Stimulated activated CD4-positive, alpha-beta T cell treated with anti-CD3 and anti-CD28 coated beads, Interleukin-4, amount 100 ng/mL, for 4 hours (primary cell): ENCODE measurements at places on chromosomes 11 and 22.

GRCh38 chr22:27874185-27874584, 44.9 kb downstream of the PITPNB start:
- DNase-seq: no peak

GRCh38 chr11:121412000-121412587, 40.0 kb upstream of the SORL1 start:
- no peak for DNase-seq

DNA sequence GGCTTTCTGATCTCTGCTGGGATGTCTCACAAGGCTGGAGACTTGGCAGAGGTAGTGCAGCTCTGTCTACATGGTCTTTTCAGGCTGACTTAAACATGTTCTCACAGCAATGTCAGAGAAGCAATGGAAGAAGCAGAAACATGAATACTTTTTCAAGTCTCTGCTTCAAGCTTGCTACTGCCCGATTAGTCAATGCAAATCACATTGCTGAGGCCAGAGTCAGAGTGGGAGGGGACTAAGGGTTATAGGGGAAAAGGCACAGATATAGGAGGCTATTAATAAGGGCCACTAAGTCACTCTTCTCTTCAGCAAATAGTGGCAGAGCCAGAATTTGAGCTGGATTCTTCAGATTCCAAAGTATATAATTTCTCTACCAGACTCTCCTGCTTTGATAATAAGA, 390.5 kb downstream of the TMEM135 start:
- DNase-seq: no peak

DNA sequence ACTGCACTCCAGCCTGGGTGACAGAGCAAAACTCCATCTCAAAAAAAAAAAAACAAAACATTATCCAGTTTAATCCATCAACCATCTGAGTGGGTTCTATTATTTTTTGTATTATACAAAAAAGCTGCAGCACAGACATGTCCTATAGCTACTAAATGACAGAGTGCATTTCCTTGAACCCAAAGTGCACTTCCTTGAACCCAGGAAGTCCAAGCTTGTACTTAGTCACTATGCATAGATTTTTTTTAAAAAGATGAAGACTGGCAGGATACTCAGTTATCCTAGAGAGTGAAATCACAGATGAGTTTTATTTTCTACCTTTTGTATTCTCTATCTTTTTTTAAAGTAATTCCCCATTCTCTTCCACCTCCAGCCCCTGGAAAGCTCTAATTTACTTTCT, 8.0 kb upstream of the RRAS2 start:
- DNase-seq: no peak

DNA sequence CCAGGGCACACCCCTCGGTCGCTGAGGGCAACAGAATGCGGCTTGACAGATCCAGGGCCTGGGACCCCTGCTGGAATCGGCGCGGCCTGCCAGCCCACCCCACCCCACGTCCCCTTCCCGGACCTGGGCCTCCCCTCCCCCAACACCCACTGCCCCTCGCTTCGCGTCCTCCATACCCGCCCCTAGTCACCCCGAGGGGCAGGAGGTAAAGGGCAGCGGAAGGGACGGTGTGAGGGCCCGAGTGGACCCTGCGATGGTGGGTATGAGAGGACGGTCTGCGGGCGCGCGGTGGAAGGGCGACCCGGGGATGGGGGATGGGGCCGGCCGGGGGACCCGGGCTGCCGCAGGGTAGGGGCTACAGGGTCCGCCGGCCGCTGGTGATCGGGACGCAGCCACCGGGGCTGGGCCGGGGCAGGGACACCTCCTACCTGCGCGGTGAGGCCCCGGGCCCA, 311 bp downstream of the APBB1 start:
- DNase-seq: no peak
